ENCODE measurements at places on chromosomes 3 and 15. TPM values are rescaled to one million over a fixed set of nuclear protein-coding genes. Genes with fewer than 3 reads are reported as not detected.

DNA sequence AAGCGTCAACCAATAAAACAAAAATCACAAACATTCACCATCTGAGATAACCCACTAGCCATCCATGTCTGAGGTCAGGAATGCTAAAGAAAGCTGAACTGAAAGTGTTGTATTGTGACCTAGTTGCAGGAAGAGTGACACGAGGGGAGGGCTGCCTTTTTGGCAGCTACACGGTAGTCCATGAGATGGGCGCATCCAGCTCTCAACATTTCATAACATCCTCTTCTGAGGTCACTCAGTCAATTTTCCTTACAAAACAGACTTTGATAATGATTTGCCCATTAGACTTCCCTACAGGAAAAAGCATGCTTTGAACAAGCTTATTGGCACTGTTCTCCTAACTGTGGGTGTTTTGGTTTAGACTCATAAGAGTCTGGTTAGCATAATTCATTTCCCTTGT is 15.4 kb upstream of the SHF start:
- DNase-seq: no peak

DNA sequence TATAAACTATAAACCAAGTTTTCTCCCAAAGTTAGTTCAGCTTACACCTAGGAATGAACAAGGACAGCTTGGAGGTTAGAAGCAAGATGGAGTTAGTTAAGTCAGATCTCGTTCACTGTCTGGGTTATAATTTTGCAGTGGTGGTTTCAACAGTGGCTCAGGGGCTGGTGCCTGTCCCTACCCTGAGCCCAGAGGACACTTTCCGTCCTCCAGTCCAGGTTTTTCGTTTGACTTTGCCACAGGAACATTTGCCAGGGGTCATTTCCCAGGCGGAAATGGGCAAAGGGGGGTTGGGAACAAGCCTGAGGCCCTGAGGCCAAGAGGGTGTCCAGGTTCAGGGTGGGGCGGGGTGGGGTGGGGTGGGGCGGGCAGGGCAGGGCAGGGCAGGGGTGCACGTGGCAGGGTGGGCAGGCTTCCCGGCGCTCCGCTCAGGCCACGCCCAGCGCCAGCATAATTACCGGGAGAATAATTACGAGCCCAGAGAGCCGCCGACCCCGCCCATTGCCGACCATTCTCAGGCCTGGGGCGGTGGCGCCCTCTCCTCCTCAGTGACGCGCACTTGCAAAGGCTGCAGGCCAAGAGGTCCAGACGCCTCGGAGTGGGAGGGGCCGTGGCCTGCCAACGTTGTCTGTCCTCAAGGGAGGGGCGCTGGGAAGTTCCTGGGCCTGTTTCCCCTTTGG is 70.4 kb downstream of the KLF13 start:
- no peak for DNase-seq

DNA sequence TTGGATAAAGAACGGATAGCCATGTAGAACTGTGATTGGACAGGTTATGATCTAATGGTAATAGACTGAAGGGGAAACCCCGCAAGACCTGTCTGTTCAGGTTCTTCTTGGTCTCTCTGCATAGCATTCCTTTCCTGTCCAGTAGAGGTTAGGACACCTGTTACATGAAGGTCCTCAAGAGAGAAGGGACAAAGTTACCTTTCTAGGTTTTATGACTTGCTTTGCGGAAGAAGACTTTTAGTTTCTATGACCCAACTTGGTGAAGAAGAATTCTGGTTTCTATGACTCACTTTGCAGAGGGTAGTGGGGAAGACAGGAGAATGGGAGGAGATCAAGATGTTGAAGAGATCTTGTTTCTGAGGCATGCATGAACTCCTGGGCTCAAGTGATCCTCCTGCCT is 97.9 kb upstream of the C3orf80 start:
- DNase-seq: no peak

- peak; percentile 69 for DNase-seq
Observed at GRCh38 chr3:136787349-136787748, 31.6 kb upstream of the SLC35G2 start.

- no peak for DNase-seq
Observed at GRCh38 chr3:111336511-111336910, 205.5 kb upstream of the CD96 start.

DNA sequence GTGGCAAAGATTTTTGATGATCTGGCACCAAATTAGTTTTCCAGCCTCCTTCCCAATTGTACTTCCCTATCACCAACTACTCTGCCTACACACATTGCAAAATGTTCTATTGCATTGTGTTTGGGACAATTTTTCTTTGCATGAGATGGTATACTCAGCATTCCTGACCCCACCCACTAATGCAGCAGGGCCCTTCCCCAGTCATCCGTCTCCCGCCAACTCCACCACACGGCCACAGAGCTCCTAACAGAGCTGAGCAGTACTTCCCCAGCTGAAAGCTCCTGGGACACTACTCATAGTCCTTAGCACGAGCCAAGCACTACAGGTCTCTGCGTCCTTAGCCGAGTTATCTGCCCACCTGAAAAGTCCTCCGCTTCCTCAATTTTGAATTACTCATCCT is 34.2 kb downstream of the TXNRD3 start:
- no peak for DNase-seq

DNA sequence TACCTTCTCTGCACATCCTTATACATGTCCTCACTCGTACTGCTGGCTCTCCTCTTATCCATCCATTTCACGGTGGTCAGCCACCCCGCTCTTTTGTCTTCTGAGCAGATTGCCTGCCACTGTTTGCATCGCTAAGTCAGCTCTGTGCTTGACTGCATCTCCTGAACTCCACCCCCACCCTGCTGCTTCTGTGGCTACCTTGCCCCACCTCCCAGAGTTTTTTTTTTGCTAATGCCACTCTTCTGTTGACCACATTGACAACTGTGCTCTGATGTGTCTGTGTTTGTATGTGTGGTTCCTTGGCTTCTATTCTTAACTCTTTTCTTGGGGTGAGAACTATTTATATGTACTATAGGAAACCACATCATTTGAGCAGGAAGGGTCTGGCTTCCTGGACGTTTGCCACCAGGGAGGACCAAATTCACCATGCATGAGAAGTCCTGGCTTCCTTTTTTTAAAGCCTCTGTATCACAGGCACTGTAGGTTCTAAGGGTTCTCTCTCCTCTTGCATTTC is 12.8 kb upstream of the MTMR10 start:
- DNase-seq: peak; percentile 79

DNA sequence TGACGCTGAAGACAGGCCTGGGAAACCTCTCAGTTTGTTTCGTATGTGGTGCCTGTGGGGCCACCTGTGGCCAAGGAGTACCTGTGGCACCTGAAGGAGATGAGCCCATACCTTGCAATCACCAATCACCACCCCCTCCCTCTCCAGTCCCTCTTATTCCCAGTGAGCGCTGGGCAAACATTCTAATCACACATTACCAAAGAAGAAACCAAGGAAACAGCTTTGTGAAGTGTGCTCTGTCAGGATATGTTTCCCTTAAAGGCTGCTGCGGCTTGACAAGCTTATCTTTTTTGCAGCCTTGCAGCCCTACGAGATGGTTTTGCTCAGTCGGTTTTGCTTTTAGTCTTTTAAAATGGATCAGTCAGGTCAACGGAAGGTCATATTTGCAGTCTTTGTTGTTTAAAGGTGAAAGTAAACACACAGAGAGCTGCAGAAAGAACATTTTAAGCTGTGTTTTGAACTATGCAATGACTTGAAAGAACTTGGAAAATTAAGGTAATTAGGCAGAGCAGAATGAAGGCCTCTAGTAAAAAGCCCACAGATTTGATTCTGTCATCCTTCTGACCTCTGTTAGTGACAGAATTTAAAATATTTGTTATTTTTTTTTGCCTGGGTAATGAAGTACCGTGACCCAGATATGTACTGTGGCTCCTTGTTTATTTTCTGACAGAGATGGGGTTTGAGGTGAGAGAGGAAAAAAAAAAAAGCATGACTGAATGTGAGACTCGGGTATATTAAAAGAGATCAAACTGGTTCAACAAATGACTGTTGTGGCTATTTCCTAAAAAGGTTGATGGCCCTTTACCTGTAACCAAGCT is 461.4 kb downstream of the NSUN3 start:
- DNase-seq: no peak

DNA sequence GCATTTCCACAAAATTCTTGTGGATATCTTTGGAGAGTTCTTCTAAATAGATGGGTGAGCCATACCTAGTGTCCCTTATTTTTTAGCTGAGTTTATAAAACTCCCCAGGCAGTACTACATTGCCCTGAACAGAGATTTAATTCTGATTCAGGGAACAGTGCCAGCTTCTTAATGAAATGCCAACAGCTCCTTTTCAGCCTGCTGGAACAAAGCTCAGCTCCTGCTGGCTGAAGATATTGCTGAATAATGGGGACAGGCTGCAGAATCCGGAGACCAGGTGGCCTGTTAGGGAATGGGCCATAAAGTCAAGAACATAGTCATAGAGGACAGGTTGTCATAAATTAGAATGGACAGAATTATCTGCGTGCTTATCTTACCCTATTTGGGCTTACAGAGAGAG is 8.9 kb downstream of the HGD start:
- DNase-seq: no peak

- DNase-seq: peak; percentile 38
Observed at GRCh38 chr3:51799879-51800749, 21.1 kb upstream of the IQCF6 start.

DNA sequence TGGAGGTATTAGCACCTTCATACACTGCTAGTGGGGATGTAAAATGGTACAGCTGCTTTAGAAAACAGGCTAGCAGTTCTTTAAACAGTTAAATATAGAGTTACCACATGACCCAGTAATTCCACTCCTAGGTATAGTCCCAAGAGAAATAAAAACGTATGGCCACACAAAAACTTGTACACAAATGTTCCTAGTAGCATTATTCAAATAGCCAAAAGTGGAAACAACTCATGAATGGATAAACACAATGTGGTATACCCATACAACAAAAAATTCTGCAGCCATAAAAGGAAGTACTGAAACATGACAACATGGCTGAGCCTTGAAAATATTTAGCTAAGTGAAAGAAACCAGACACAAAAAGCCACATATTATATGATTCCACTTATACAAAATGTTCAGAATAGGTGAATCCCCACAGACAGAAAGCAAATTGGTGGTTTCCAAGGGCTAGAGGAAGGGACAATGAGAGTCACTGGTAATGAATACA is 40.8 kb upstream of the KLF13 start:
- no peak for DNase-seq

THRB gene
- not detected for total RNA-seq

CALML4 gene
- 11.1 TPM for total RNA-seq

SUSD5 gene
- not detected for total RNA-seq

TRAIP gene
- total RNA-seq: 32.0 TPM

RARRES1 gene
- total RNA-seq: not detected

TM4SF1 gene
- total RNA-seq: not detected

CTXN2 gene
- total RNA-seq: not detected

Data from activated CD8-positive, alpha-beta memory T cell treated with anti-CD3 and anti-CD28 coated beads, Interleukin-2, amount 10 ng/mL, durations not matched to agents 7 days and 5 days (primary cell).